ENCODE measurements at places on chromosomes 11 and 22.

DNA sequence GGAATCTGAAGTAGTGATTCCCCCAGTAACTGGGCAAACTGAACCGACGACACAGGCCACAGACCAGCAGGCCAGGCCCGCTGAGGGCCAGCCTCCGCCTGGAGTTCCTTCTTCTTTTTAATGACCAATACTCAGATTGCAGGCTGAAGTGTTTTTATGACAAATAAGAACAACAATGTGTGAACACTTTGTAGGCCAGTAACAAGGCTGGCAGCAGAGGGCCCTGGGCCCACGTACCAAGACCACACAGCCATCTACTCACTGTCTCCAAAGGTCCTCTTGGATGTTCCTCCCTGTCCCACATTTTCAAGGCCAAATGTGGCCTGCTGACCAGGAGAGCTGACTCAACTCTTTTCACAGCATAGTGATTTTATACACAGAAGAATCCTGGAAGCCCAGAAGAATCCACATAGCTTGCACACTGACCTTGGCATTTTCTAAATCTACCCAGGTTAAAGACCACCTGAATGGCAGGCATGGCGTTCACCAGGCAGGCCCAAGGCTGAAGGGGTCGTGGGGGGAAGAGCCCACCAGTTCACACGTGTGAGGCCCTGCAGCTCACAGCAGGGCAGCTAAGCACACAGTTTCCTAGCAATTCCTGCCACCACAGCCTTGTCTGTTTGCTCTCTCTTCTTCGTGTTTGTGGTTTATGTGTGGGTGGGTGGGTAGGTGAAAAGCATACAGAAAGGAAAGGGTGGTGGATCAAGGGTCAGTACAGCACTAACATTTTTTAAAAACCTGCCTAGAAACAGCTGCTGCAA is 13.3 kb downstream of the SMCO4 start:
- no peak for DNase-seq

GRCh38 chr22:20957102-20957682 is 9.9 kb upstream of the AIFM3 start:
- no peak for DNase-seq

DNA sequence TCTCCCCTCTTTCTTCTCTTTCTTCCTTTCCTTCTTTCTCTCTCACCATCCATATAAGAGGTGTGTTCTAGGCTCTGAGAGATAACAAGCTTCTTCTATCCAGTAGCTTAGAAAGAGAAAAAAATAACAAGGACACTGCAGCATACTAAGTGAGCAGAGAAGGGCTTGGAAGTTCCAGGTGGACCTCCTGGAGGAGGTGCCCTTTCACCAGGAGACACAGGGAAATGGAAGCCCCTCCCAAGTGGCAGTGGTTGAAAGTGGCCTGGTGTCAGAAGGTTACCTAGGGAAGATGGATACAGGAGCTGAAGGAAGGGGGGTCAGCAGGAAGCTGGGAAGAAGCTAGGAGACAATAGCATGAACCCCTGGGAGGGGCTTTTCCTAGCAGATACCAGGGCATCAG is 5.5 kb downstream of the DCHS1 start:
- no peak for DNase-seq

DNA sequence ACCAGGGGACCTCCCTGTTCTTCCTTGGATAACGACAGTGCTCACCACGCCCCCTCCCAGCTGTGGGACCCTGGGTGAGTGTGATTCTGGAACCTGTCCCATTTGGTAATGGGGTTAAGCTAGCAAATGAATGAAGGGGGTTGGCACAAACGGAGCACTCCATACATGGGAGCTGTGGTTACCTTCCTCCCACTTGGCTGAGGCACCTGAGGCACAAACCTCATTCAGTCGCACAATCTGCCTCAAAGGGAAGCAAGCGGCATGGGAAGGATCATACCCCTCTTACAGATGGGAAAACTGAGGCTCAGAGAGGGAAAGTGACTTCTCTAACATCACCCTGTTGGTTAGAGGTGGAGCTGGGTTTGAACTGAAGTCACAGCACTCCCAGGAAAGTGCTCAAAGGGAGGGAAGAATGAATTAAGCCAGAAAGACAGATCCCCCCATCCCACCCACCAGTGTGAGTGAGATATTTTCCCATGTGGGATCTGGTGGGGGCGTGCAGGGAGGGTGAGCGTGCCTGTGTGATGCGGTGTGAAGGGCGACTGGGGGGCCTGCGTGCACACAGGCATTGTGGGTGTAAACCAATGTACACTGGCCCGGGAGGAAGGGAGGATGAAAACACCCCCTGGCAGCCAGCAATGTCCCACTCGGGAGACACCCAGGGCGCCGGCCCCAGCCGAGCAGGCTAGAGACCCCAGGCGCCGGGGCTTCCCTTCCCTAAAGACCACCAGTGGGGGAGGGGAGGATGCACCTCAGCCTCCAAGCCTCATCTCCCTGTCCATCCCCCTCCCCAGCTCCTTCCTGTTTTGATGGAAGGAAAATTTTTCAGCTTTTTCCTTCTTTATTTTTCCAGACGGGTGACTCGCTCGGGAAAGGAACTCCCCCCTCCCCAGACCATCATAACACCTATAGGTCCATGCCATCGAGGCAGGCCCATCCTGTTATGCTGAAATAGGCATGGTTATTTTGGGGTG is 8.0 kb upstream of the PDGFB start:
- no peak for DNase-seq

DNA sequence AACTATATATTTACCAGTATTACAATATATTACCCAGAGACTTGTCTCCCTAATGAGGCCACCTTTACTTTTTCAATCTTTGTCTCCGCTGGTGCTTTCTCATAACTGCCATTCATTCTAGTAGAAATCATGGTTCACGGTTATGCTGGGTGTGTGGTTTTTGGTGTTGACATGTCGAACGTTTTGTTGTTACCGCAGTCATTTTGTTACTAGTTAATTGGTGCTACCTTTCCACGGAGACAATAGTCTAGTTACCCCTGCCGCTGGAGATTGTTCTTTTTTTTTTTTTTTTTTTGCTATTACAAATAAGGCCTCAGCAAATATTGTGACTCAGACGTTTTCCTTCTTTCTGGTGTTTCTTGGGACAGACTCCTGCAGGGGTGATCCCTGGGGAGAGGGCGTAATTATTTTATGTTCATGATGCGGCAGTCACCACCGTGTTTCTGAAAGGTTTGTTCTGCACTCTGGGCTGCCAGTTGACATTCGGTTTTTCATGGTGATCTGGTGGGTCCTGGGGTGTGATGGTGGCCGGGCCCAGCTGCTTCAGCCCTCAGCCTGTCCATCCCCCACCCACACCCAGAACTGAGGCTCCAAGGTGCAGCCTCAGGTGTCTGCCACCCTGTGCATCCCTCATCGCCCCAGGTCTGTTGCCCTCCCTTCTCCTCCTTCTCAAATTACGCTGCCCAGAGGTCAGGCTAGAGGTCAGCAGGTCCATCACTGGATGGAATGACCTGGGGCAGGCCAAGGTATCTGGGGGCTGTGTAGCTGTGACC is 28.6 kb downstream of the LRP5 start:
- no peak for DNase-seq

DNA sequence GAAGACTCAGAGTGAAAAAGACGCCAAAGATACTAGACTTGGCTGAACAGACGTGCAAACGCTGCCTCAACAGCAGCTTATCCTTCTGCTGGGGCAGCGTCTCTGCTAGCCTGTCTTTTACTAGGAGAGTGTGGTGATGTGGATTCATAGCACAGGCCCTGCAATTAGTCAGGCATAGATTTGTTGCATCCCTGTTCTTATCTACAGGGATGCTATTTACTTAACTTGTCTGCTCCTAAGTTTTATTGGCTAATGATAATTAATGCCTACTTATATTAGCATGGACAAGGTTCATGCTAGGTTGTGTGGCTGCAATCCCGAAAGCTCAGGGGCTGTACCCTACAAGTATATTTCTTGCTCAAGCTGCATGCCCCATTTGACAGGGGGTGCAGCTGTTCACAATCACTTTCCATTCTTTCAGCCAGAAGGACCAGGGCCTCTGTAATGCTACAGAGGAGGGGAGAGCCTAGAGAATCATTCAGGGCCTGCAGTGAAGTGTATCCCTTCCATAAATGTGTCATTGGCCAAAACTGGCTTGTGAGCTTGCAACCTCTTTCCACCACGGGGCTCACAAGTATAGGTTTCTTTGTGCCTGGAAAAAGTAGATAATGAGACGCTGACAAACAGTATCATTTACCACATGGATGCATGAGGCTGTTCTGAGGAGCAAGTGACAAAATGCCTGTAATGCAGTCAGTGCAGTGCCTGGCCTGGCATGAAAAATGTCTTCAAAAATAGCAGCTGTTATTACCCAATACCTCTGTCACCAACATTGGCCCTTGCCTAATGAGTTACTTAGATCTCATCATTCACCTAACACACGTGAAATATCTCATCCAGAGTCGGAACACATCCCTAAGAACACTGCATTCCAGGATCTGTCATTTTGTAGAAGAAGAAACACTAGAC is 685.8 kb upstream of the API5 start:
- no peak for DNase-seq

DNA sequence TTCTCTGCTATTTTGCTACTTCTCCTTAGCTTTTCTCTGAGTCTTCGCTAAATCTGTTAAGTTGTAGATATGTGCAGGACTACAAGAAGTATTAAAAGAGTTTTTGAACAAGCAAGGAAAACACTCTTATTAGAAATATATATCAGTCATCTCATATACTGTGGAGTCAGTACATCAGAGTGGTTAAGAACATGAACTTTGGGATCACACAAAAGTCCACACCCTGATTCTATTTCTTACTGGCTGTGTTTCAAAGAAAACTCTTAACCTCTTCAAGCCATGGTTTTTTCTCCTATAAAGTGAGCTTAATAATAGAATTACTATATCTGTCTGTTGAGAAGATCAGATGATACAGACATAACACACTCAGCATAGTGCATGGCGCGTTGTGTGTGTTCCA is 29.5 kb downstream of the MMP13 start:
- DNase-seq: no peak

- no peak for DNase-seq
These were observed 191.5 kb downstream of the CEP164 start for GRCh38 chr11:117519170-117519569.

- DNase-seq: no peak
These were observed 6.4 kb downstream of the PTPRJ start for GRCh38 chr11:47986742-47987141.

DNA sequence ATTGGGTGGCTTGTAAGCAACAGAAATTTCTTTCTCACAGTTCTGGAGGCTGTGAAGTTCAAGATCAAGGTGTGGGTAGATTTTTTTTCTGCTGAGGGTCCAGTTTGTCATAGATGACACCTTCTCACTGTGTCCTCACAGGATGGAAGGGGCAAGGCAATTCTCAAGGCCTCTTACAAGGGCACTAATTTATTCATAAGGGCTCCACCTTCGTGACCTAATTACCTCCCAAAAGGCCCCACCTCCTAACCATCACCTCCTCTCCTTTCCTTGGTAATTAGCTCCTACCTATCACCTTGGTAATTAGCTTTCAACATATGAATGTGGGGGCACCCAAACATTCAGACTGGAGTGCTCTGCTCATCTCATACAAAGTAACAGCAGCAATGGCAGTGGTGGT is 92.3 kb upstream of the CD44 start:
- DNase-seq: no peak

DNA sequence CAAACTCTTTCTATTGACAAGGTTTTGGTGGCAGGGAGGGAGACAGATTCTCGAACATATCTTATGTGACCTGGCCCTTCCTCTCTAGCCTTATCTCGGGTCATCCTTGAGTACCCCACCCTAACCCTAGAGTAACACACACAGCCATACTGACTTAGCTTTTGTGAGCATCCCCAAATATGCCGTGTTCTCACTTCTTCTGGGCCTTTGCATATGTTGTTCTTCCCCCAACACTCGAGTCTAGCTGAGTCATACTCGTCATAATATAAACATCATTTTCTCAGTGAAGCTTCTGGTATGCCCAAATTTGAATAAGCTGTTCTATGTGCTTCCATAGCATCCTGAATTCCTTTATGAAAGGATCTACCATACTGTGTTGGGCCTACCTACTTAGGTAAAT is 8.0 kb downstream of the TTC17 start:
- DNase-seq: no peak

DNA sequence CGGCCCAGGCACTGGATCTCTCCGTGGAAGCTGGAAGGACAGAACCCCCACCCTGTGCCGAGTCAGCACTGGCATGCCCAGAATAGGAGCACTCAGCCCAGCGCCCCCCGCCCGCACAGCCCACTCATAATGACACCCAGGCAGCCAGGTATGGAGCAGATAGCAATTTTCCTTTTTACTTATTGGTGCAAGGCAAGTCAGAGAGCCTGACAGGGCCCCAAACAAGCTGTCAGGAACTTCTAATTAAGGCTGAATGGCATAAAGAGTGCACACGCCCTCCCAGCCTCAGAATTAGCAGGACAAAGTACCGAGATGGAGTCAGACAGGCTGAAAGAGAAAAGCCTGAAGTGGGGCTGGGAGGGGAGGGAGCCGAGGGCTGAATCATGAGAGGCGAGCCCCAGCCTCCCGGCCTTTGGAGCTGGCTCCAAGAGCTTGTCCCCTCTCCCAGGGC is 76.9 kb downstream of the DSCAML1 start:
- no peak for DNase-seq

GRCh38 chr11:90747057-90747456 is 524.2 kb upstream of the CHORDC1 start:
- DNase-seq: no peak

DNA sequence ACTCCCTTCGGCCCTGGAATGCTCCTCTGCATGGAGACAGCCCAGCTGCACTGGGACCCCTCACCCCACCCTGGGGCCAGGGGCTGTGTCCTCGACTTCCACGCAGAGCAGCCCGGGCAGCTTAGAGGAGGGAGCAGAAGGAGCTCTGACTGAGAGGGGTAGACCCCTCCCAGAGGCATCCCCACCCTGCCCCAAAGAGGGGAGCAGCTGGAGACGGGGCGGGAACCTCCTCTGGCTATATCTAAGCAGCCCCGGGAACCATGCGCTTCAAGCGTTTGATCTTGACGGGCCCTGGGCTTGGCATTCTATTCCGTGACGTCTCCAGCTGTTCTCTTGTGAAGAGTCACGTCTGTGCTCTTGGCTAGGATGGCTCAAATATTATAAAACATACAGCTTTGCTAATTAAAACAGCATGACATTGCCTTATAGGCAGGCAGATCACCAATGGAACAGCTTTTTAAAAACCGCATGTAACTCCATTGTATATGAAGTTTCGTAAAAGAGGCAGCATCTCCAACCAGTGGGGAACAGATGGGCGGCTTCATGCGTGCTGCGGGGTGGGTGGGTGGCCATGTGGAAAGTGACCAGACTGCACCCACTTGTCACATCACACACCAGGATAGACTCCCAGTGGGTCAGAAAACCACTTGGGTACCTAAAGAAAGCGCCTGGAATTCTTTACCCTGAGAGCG is 7.7 kb downstream of the KCNQ1 start:
- no peak for DNase-seq

GRCh38 chr22:25566186-25566897 is 1.9 kb downstream of the GRK3 start:
- no peak for DNase-seq

Data from stimulated activated CD4-positive, alpha-beta T cell treated with anti-CD3 and anti-CD28 coated beads, Interleukin-1b, Interleukin-23, amount 100 ng/mL, for 24 hours (primary cell).